Smooth muscle cell of the pulmonary artery (primary cell): ENCODE measurements at places on chromosomes 3 and 15. TPM values are rescaled to one million over a fixed set of nuclear protein-coding genes. Genes with fewer than 3 reads are reported as not detected.

GP5 gene
- total RNA-seq: 0.33 and 0.69 TPM in 2 replicates

GLDN gene
- total RNA-seq: 3.3 and 3.7 TPM in 2 replicates

CHRFAM7A gene
- total RNA-seq: 1.2 and 1.5 TPM in 2 replicates

SLC26A6 gene
- total RNA-seq: 19.3 and 20.7 TPM in 2 replicates

PRRT3 gene
- 3.9 and 4.7 TPM in 2 replicates for total RNA-seq

TRPM1 gene
- total RNA-seq: not detected in 2 replicates

CAPN3 gene
- total RNA-seq: 1.6 and 2.7 TPM in 2 replicates

FAM107A gene
- 0.07 TPM in 1 of 2 replicates, not detected in the other for total RNA-seq

GOLGA6B gene
- not detected in 2 replicates for total RNA-seq

NAALADL2 gene
- 13.9 and 18.4 TPM in 2 replicates for total RNA-seq

RTP1 gene
- total RNA-seq: not detected in 2 replicates

CHRM5 gene
- 0.07 TPM in 1 of 2 replicates, not detected in the other for total RNA-seq

TLR9 gene
- total RNA-seq: under 0.01 and 0.23 TPM in 2 replicates

CPNE9 gene
- total RNA-seq: not detected in 2 replicates

SLC6A1 gene
- 0.10 and 0.13 TPM in 2 replicates for total RNA-seq

SLC24A5 gene
- not detected in 2 replicates for total RNA-seq

SUSD5 gene
- total RNA-seq: 8.4 and 13.7 TPM in 2 replicates

SLC15A2 gene
- 0.26 and 0.30 TPM in 2 replicates for total RNA-seq

BNC1 gene
- total RNA-seq: 0.91 and 21.4 TPM in 2 replicates
